ENCODE measurements at places on chromosomes 4 and X. TPM values are rescaled to one million over a fixed set of nuclear protein-coding genes. Genes with fewer than 3 reads are reported as not detected.

DNA sequence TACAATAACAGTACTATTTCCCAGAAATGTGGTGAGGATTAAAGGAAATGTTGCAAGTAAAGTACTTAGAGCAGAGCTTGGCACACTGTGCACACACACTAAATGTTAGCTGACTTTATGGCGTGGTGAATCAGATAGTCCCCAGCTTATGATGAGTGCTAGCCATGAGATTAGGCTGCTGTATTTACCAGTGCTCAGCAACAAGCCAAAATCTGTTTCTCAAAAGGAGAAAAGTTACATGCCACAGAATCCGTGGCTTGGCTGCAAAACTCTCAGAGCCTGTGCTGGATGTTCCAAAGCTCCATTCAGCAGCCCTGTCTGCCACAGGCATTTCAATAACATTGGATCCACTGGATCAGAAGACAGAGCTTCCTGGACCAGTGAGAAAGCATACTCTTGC is 12.8 kb upstream of the STBD1 start:
- DNase-seq = no peak

GRCh38 chrX:114583646-114584374 is at the start of gene HTR2C:
Gene HTR2C, plus strand, starts transcription at chrX:114584086. Its CDS starts 142,851 bp downstream, at chrX:114726937.
- no peak for DNase-seq

- no peak for DNase-seq
Measured at GRCh38 chrX:133771086-133771646, 214.2 kb downstream of the GPC3 start.

DNA sequence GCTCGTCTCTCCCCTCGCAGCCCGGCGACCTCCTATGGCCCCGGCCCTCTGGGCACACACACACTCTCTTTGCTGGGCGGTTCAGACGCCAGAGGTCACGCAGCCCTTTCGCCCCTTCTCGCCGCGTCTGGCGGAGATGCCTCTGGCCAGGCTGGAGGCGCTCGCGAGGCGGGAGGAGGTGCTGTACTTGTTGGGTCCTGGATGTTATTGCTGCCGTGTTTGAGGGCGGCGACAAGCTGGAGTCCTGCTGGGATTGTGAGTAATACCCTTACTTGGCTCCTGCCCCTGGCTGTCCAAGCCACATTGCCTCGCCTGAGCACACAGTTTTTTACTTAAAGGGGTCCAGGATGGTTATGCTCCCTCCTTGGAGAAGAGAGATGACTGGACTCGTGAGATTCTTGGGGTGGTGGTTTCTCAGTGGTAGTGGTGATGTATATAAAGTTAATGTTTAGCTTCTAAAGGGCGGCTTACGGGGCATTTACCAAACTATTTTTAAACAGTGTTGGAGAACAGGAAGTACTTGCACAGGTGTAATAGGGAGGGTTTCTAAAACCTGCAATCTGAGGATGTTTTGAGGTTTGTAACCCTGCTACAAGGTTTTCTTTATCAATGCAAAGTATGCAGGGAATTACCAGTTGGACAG is 572 bp downstream of the USP53 start:
- peak; percentile 20 for DNase-seq

DNA sequence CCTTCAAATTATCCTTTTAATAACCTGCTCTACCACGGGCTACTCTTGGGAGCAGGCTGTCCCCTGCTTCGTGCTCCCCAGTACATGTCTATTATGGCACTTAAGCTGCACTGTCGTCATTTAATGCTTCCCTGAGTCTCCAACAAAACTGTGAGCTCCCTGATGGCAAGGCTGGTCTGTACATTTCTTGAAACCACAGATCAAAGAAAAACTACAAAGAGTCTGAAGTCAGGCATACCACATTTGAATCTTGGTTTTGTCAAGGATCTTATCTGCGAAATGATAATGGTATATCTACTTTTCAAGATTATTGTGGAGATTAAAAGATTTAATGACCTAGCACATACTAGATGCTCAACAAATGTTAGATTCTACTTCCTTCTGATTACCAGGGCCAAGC is 45.7 kb downstream of the MAML3 start:
- no peak for DNase-seq

DNA sequence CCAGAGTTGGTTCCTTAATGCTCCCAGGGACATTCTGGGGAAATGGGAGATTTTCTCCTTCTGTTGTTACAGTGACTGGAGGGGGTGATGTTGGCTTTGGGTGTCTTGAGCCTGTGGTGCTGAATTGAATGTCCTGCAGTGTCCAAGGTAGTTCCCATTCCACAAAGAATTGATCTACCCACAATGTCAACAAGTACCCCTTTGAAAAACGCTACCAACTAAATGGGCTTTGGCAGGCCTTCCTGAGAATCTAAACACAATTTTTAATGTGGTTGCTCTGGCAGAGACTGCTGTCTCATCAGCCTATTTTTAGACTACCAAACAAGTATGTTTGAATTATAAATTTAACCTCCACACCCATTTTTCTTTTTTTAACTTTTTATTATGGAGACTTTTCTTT is 69.4 kb downstream of the CCKAR start:
- DNase-seq = no peak

DNA sequence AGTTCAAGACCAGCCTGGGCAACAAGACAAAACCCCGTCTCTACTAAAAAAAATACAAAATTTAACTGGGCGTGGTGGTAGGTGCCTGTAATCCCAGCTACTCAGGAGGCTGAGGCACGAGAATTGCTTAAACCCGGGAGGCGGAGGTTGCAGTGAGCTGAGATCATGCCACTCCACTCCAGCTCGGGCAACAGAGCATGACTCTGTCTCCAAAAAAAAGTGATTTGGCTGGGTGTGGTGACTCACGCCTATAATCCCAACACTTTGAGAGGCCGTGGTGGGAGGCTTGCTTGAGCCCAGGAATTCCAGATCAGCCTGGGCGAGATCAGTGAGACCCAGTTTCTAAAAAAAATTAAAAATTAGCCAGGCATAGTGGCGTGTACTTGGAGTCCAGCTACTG is 4.1 kb downstream of the OPHN1 start:
- DNase-seq = no peak

- DNase-seq = peak; percentile 33
Measured at GRCh38 chr4:73653695-73654106, 33.5 kb upstream of the RASSF6 start.

DNA sequence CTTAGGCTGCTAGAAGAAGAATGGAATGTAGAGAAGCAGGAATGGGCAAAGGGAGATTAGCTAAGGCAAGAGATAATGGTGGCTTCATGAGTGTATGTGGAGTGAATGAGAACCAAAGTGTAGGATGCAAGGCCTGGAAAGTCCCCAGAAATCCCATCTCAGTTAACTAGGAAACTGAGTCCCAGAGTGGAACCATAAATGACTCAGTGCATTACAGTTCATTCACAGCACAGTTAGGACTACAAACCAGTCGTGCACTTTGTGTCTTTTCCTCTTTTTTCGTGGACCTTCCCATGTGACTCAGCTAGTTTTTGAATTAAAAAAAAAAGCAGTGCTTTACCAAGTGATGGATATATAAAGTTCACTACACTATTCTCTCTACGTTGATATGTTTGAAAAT is 27.7 kb upstream of the REST start:
- no peak for DNase-seq

DNA sequence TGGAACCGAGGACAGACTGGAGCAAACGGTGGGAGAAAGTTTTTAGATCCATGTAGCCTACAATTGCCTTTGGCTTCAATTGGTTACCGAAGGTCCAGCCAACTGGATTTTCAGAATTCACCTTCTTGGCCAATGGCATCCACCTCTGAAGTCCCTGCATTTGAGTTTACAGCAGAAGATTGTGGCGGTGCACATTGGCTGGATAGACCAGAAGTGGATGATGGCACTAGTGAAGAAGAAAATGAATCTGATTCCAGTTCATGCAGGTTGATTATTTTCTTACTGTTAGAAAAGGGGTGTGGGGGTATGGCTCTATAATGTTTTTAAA is 702 bp downstream of the KLHL5 start:
- no peak for DNase-seq

DNA sequence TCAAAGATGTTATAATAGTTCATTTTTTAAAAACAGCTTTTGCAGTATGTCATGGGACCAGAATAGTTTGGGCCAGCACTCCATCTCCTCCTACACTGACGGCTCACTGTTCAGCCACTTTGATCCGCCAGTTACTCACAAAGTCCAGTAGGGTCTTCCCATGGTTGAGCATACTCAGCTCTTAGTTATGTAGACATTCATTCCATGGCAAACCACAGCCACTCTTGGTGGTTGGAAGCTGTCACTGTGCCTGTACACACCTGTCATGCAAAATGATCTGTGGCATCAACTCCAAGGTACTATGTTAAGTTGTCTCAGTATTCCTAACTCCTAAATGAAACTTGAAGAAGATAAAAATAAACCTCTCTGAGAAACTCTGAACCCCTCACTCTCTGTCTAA is 127.2 kb downstream of the NR3C2 start:
- DNase-seq = no peak

GRCh38 chrX:110286106-110286505 is 31.8 kb downstream of the AMMECR1 start:
- DNase-seq = no peak

DNA sequence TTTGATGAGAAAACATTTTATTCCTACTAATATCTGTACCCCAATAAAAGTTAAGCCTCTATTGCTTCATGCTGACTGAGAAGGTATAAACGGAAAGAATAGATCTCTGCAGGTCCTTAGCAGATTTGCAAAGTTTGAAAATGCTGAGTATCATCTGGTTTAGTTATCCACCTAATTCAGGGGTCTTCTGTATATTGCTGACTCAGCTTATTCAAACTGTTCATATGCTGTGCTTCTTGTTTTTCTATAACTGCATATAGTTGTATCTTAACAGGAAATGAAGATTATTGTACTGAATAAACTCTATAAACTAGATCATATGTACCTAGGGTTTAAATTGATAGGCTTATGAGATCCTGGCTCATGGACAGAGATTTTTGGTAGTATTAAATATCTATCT is 23.7 kb downstream of the ZNF330 start:
- no peak for DNase-seq

DNA sequence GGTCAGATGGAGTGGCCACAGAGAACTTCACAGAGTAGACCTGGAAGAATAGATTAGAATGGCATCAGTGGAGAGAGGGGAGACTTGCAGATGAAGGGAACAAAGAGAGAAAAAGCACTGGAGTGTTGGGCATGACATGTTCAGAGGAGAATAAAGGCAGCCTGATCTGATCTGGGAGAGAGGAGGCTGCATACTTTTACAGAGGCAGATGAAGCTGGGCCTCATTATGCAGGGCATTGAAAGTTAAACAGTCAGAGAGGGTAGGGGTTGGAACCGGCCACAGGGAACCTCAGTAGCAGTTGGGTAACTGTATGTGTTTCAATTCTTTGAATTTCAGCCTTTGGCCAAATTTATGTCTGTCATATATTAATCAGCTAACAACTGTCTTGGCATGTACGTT is 61.2 kb downstream of the SH3BGRL start:
- DNase-seq = no peak

Gene GPRASP2
- total RNA-seq = 24.9 TPM

Gene ADH1C
- total RNA-seq = 2.3 TPM

Gene C1QTNF7
- total RNA-seq = 3.7 TPM

Measured in skin of body (tissue), 3 donors.